Right renal cortex interstitium (tissue), 3 donors: ENCODE measurements at places on chromosomes 7 and 10. TPM values are rescaled to one million over a fixed set of nuclear protein-coding genes. Genes with fewer than 3 reads are reported as not detected.
A peak's percentile ranks its signal among the peaks of the same experiment; 100 is the strongest.

GRCh38 chr10:99426689-99427088 lies 3.7 kb downstream of the GOT1 start:
- DNase-seq: no peak

DNA sequence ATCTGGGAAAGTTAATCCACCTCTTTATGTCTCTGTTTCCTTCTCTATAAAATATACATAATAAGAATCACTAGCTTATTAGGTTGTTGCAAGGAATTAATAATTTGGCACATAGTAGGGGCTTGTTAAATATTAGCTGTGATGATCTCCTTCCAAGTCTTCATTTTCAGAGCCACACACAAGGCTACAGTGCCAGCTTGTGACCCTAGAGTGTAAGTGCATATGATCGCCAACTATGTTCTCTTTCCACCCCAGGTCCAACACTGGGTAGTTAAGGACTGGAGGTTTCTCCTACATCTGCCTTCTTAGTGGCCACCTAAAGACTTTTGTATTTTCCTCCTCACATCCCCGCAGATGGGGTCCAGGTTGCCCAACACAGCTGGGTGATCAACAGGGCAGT lies 17.9 kb upstream of the ACSM6 start:
- no peak for DNase-seq

DNA sequence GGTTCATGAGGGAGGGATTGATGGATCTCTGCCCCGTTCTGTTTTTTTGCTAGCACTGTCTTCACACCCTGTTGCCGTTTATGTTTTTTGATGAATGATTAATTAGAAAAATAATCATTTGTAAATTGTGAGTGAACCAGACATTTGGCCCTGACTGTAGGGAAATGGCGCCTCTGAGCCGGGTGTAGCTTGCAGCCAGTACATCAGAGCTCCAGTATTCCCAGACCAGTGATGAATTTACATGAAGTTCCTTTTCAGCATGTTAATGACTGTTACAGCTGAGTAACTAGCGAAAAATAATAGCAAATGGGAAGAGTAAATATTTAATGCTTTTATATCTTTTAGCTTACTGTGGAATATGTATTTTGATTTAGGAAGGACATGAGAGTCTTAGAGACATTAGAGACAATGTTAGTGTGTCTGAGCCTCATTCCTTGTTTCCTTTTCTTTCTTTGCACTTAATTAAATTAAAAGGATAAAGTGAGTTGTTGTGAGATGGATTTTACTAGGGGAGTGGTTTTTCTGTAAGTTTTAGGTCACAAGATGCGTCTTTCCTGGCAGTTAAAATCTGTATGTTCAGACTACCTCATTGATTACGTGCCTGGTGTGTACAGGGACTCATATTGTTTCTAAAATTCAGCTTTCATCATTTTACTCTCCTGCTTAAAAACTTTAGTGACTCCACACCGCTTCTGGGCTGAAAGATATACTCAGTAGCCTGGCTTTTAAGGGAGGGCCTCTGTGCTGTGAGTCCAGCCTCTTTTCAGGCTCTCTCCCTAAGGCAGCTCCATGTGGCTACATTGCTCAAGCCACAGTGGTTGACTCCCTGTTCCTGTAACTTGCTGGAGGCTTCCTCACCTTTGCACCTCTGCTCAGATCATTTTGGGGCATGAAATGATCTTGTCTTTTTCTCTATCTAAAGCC lies 86.4 kb downstream of the AUTS2 start:
- no peak for DNase-seq

DEPP1 gene
- 8.8 TPM for polyA plus RNA-seq

RBM48 gene
- polyA plus RNA-seq: 20.1 TPM

DNA sequence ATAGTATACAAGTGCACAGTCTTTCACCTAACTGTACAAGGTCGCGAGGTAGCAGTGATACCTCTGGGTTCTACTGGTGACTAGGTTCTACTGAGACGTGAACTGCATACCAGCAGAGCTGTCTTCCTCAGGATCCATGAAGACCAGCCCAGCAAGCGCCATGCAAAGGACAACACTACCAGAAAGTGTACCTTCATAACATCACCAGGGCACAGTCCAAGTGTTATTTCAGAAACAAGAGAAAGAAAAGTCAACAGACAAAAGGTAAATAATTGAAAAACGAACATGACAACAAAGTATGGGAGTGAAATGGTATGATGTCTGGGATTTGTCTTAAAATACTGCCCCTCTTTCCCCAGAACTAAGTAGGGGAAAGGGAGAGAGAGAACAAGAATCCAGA lies 141.1 kb upstream of the ASAH2 start:
- DNase-seq: no peak

DNA sequence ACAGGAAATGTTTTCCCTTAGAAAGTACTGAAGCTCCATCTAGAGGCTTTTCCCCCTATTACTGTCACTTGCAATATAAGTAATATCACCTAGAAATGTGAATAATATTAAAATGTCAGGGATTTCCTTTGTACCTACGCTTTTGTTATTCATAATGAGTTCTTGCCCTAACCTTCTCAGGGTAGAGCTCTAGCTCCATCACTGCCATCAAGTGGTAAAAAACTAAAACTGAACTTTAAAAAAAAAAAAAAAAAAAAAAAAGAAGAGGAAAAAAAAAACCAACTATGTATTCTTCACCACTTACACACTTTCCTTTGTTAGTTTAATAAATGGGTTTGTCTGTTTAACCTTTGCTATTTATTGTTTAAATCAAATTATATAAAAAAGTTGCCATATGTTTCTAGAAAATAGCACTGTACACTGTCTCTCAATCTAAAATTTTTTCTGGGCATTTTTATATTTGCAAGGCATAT lies 49.9 kb downstream of the DNAJC1 start:
- no peak for DNase-seq

DNA sequence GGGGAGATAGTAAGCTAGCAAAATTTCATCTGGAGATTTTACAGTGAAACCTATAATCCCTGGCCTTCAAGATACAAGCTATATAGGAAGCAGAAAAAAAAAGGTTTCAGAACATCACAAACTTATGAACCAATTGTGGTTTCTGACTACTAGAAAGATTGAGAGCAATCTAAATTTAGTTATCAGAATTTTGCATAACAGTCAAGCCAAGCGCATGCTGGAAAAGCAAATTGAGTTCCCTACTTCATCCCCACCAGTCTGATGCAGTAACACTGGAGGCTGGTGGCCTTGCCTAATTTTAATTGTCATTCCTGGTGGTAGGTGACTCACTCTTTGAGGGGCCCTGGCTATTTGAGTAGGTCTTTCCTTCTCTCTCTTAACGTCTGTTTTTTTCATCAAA lies 46.3 kb upstream of the ELMO1 start:
- DNase-seq: no peak

GRCh38 chr7:2996141-2996540 lies 47.5 kb downstream of the CARD11 start:
- no peak for DNase-seq

- no peak for DNase-seq
Measured at GRCh38 chr7:21154614-21155013, 273.3 kb upstream of the SP4 start.

GRCh38 chr7:53070883-53071282 lies 35.5 kb downstream of the POM121L12 start:
- no peak for DNase-seq

CYP2E1 gene
- 0.93 TPM for polyA plus RNA-seq

PPP1R9A gene
- 32.3 TPM for polyA plus RNA-seq

GRCh38 chr10:122740640-122741039 lies 41.0 kb upstream of the C10orf120 start:
- no peak for DNase-seq

SCART1 gene
- 1.2 TPM for polyA plus RNA-seq

LEP gene
- 0.42 TPM for polyA plus RNA-seq

- DNase-seq: no peak
Measured at GRCh38 chr7:131455001-131455400, 101.4 kb downstream of the PODXL start.

DNA sequence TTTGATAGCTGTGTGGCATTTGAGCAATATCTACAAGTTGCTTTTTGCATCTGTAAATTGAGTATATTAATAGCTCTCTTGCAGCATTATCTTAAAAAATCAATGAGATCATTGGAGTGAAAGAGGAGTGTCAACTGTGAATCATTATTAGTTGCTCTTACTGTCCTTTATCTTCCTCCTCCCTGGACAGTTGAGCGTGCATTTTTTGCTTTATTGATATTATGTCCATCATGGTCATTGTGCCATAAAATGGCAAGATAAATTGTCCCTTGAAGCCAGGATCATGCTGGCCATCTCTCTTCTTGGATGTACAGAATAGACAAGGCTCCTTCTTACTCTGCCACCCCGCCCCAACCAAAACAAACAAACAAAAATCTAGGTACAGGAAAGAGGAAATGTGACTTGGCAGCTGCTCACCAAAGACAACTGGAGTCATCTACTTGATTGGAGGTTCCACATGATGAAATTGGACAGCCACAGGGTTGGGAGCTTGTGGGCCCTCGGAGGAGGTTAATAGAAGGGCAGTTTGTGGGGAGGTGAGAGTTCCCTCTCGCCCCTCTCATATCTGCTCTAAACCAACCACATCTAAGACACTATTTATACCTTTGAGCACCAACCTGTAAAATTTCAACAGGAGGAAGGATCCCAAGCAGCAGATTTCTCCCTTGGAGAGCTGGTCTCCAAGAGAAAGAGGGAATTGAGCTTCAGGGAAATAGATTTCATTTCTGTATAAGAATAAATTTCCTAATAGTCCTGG lies 252.7 kb downstream of the SKIDA1 start:
- DNase-seq: no peak

FAM241B gene
- polyA plus RNA-seq: 9.7 TPM

- no peak for DNase-seq
Measured at GRCh38 chr10:23111517-23112286, 16.3 kb downstream of the MSRB2 start.

- DNase-seq: no peak
Measured at GRCh38 chr10:14822879-14823755, 14.7 kb downstream of the CDNF start.

DNA sequence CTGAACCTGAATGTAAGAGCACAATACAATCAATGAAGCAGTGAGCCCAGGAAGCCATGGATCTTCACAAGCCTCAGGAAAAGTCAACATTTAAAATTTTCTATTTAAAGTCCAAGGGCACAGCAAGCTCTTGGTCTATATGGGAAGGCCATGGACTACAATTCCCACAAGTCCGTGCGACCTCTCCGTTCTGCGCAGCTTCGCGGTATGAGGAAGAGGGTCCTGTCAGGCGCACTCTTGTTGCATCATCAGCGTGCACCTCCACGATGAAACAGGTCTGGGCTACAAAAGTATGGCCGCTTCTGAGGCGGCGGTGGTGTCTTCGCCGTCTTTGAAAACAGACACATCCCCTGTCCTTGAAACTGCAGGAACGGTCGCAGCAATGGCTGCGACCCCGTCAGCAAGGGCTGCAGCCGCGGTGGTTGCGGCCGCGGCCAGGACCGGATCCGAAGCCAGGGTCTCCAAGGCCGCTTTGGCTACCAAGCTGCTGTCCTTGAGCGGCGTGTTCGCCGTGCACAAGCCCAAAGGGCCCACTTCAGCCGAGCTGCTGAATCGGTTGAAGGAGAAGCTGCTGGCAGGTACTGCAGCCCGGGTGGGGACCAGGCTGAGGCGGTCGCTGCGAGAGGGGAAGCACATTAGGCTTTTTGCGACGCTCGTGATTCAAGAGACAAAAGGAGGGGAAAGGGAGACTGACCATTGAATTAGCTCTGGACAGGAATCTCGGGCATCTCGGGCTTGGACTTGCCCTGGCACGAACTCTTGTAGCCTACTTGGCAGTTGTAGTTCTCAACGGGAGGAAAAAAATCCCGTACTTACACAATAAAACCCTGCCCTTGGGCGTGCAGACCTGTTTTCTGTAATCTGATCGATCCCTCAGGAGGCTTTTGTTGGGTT lies at the start of gene TRUB1:
Gene TRUB1 (plus strand): TSS at position 234 of the 894 bp plus-strand sequence. CDS start 59 bp downstream, at position 293.
- DNase-seq: peak; percentile 96

DNA sequence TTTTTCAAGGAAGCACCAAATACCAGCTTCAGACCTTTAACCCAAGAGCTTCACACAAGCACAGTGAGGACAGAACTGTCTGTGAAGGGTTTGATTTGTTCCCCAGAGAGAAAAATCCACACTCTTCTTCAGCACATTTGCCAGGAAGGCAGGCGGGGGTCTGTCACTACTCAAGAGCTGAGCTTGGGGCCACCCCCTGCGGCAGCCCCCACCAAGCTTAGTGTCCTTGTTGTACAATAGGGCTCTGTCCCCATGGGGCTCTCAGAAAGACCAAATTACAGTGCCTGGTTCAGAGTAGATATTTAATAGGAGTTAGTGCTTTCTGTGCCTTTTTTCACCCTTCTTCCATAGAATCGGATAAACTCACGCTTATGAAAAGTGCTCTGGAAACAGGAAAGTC lies 12.4 kb downstream of the ECHDC3 start:
- DNase-seq: no peak

GRCh38 chr10:117166418-117167345 lies 28.6 kb upstream of the VAX1 start:
- no peak for DNase-seq

DNA sequence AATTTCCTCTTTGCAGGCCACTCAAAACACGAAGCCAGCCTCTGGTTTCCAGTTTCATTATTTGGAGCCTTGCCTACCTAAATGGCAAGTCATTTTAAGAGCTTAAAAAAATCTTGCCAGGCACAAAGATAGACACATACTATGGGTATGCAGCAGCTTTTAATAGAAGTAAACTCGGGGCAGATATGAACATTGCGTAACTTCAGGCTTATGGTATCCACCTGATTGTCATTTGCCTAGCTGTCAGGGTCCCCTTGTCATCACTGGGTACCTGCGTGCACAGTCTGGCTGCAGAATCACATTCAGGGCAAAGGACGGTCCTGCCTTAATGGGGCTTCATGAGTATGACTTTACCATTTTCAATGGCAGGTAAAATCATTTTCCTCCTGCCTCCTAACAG lies 466.1 kb upstream of the NRP1 start:
- no peak for DNase-seq

GRCh38 chr7:140541513-140542227 lies 62.4 kb upstream of the MKRN1 start:
- DNase-seq: peak; percentile 75

GRCh38 chr10:44674536-44675386 lies 236.4 kb upstream of the TMEM72 start:
- no peak for DNase-seq

GRCh38 chr10:5594271-5595049 lies 69.7 kb downstream of the CALML3 start:
- DNase-seq: no peak

DNA sequence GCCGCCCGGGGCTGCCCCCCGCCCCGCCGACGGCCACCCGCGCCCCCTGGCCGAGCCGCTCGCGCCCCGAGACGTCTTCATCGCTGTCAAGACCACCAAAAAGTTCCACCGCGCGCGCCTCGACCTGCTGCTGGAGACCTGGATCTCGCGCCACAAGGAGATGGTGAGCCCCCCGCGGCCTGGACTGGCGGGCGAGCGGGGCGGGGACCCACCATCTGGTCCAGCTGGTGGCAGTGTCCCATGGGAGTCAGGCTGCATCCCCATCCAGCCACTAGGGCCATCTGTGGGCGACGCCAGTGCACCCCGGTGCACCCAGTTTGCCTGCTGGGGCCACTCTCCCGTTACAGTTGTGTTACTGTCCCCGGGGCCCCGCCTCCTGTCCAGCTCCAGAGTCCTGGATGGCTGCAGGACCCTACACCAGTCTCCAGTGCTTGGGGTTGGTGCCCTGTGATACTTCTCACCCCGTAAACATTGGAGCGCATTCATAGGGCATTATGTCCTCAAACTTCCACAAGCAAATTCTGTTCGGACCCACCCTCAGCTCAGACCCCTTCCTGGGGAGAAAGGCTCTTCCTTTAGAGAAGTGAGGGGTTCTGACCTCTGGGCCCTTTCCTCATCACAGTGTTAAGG lies 672 bp downstream of the LFNG start:
- no peak for DNase-seq

GFRA1 gene
- polyA plus RNA-seq: 32.3 TPM

BMS1 gene
- polyA plus RNA-seq: 26.5 TPM

ABCF2 gene
- 23.3 TPM for polyA plus RNA-seq
